D721Med (cell line): ENCODE measurements at places on chromosomes 7 and 10.

GRCh38 chr10:105017116-105017515, 376.0 kb downstream of the SORCS3 start:
- DNase-seq: no peak

GRCh38 chr10:31157123-31158010, 125.7 kb upstream of the ZNF438 start:
- DNase-seq: no peak

- DNase-seq: no peak
These were observed 4.9 kb downstream of the MAT1A start for GRCh38 chr10:80284522-80284921.

DNA sequence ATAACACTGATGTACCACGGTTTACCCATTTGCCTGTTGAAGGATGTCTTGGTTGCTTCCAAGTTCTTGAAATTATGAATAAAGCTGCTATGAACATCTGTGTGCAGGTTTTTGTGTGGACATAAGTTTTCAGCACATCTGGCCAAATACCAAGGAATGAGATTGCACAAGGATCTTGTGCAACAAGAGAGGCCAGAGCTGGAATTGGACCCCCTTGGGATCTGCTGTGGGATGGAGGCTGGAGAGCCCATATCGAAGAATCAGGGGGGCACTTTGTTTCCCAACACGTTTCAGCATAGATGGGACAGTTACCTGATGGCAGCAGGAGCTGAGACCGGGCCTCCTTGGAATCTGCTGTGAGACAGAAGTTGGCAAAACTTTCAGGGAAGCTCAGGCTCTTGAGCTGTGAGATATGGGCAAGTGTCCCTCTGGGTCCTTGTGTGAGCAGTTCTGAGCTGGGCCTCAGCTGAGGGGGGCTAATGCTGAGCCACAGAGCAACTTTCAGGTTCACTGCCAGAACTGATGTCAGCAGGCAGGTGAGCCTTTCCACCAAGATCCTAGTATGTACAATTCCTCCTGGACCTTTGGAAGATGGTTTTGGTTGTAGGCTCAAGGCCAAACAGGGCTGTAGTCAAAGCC, 115.2 kb upstream of the RAB18 start:
- DNase-seq: no peak

- no peak for DNase-seq
These were observed 20.4 kb downstream of the DNAJC9 start for GRCh38 chr10:73226663-73227062.

GRCh38 chr10:118475214-118475613, 120.2 kb downstream of the PRLHR start:
- DNase-seq: no peak

GRCh38 chr7:66250711-66251110, 45.6 kb downstream of the TPST1 start:
- DNase-seq: no peak

DNA sequence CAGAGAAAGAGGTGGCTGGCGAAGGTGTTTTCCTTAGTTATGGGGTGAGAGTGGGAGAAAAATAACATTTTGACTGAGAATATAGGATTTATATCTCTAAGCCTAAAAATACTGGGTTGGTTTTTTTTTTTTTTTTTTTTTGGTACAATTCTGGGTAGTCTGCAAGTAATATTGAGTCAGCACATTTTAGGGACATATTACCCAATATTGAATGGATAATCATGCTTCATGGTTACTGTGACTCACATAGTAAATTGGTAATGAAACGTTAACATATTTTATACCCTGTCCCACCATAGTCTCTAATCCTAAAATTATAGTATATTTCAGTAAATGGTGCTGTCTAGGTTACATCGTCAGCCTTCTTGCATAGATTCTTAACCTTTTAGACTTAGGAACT, 91.4 kb downstream of the TPST1 start:
- no peak for DNase-seq

DNA sequence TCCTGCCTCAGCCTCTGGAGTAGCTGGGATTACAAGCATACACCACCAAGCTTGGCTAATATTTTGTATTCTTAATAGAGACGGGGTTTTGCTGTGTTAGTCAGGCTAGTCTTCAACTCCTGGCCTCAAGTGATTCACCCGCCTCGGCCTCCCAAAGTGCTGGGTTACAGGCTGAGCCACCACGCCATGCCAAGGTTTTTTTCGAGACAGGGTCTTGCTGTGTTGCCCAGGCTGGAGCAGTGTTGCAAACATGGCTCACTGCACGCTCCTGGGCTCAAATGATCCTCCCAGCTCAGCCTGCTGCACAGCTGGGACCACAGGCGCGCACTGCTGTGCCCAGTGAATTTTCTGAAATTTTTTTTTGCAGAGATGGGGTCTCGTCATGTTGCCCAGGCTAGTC, 3.3 kb upstream of the SEC31B start:
- DNase-seq: no peak

DNA sequence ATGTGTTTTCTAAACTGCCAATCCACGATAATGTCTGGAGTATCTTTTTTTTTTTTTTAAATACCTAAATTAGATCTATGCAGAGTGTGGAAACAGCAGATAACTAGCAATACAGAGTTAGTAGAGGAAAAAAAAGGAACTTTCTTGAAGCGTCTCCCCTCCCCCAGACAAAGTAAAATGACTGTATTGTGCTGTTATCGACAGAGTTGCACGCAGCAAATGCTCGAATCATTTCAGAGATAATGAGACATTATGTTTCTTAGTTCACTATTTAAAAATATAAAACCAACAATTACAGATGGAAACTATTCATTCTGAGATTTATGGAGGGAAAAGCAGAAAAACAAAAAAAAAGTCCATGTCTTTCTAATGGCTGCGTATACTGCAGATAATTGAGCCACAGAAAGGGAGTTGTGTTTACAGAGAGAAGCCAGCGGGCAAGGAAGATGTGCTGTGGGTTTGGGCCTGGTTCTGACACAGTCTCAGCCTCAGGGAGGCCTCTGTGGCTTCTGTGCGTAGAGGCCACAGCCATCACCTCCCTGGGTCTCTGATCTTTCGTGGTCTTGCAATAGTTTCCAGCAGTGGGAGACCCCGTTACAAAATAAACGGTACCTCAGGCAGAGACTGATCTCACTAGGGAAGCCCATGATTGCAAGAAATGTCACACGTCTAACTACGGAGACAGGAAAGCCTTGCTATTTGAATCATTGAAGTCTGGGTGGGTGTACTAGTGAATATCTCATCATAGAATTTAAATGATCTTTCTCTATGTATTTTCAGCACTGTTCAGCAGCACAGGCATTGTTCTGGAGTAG, 19.1 kb upstream of the KLF6 start:
- DNase-seq: no peak

DNA sequence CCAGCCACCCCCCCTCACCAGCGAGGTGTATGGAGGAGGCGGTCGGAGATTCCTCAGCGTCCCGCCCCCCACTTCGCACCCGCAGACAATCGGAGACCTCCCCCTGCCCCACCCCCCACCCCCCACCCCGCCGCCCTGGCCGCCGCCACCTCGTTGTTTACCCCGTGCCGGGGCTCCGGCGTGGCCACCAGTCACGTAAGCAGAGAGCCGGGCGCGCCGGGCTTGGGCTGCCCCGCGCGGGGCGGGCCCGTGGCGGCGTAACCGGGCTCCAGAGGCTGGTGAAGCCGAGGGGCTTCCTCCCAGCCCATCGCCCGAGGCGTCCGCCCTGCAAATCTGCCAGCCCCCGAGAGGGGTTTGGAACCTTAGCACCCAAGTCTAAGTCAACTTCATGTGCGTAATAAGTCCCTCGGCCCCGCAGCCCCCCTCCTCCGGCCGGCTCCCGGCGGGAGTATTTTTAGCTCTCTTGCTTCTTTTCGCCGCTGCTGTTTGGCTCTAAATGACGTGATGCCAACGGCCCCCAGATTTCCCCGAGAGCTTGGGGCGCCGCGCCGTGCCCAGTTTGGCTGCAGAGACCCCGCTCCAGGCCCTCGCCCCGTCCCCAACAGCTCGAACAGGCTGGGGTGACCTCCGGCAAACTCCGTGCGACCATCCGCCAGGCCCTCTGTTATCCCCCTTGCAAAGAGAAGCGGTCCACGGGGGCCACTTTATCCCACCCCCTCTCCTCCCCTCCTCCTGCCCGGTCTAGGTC, 2.7 kb downstream of the MXI1 start:
- no peak for DNase-seq

DNA sequence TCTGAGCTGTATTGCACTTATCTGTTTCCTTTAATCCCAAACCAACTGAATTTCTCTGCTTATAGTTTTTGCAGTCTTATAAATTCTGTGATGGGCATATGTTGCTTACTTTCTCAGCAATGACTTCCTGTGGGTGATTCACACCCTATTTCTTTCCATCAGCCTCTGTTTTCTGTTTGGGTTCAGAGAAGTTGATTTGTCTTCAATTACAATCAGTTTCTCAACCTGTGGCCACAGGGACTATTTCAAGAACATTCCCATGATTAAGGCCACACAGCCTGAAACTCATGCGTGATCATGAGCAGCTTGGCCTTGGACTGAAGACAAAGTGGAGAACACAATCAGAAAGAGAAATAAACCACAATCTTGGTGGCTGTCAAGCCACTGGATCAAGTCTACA, 1174.6 kb upstream of the C7orf33 start:
- no peak for DNase-seq

DNA sequence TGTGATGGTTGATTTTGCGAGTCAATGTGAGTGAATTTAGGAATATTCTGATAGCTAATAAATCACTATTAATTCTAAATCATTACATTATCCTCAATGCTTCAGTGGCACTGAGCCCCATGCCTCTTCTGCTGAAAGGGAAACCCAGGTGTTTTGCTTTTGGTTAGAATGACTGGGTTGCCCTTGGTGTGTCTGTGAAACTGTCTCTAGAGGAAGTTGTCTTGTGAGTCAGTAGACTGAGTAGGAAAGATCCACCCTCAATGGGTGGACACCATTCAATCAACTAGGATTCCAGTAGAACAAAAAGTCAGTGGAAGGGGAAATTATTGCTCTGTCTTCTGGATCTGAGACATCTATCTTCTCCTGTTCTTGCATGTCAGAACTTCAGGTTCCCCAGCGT, 472.4 kb downstream of the ANKRD7 start:
- no peak for DNase-seq

DNA sequence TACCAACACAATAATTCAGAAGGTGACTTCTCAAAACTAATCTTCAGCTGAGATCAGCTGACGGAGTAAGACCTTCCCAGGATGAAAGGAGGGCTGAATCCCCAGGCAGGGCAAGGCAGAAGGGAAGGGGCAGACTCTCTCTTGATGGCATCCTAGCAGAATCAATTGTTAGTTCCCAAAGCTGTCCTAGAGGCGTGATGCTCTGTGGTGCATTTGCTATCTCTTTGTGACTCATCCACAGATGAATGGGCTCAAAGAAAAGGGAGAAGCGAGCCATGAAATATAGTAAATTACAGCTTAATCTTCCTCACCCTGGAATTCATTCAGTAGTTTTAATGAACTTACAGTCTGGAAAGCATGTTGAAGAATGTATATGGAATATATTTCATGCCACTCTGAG, 37.2 kb downstream of the PDE1C start:
- no peak for DNase-seq

- no peak for DNase-seq
These were observed 374.6 kb downstream of the DNAJB6 start for GRCh38 chr7:157711353-157711888.

DNA sequence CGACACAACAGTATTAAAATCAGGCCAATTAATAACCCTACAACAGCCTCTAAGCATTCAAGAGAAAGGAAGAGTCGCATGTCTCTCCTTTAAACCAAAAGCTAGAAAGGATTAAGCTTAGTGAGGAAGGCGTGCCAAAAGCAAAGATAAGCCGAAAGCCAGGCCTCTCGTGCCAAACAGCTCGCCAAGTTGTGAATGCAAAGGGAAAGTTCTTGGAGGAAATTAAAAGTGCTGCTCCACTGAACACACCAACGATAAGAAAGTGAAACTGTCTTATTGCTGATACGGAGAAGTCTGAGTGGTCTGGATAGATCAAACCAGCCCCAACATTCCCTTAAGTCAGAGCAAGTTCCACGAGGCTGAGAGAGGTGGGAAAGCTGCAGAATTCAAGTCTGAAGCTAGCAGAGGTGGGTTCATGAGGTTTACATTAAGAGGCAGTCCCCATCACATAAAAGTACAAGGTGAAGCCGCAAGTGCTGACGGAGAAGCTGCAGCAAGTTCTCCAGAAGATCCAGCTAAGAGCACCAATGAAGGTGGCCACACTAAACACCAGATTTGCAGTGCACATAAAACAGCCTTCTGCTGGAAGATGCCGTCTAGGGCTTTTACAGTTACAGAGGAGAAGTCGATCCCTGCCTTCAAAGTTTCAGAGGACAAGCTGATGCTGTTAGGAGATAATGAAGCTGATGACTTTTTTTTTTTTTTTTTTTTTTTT, 194.8 kb downstream of the MAD1L1 start:
- DNase-seq: peak; percentile 42

- DNase-seq: no peak
These were observed 15.2 kb upstream of the OPALIN start for GRCh38 chr10:96374004-96374403.

- DNase-seq: no peak
These were observed 37.4 kb downstream of the SLC35B4 start for GRCh38 chr7:134279336-134279735.

- DNase-seq: no peak
These were observed 139.0 kb upstream of the GPR26 start for GRCh38 chr10:123527151-123527550.

GRCh38 chr7:28410628-28411531, 1.4 kb upstream of the CREB5 start:
- DNase-seq: no peak

- no peak for DNase-seq
These were observed 96.5 kb upstream of the PODXL start for GRCh38 chr7:131652934-131653333.

DNA sequence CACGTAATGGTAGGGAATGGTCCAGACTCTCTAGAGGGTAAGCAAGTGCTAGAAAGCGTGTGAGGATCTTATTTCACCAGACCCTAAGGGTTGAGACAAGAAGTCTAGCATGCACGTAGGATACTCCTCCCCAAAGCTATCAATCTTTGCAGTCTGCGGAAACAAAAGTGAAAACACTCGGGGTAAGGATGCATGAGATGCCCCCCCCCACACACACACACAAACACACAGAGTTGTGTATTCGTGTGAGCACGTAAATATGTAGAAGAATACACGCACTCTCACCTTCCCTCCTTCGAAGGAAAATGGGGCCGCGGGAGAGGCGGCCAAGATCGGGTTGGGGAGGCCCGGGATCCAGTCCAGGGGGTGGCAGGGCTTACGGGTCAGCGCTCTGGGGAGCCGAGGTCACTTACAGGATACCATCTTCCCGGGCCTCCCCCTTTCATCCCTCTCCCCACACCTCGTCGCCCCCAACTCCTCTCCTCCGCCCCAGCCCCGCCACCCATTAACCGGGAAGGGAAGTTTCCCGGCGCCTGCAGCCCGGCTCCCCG, 455 bp downstream of the CUL2 start:
- no peak for DNase-seq

DNA sequence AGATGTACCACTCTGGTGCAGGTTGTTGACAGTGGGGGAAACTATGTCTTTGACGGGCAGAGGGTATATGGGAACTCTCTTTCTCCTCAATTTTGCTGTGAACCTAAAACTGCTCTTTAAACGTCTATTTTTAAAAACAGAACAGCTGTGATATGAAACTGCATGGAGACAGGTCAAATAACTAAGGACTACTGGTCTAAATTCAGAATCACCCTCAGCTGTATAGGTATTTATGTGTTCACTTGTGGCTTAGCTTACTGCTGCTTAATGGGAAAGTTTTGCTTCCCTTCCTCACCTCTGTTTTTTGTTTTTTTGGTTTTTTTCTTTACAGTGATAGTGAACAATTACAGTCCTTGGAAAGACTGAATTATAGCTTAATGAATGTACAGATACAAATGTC, 86.9 kb upstream of the STRIP2 start:
- DNase-seq: no peak

- DNase-seq: no peak
These were observed 248.5 kb upstream of the PLPP4 start for GRCh38 chr10:120208488-120208887.
